Stimulated activated CD8-positive, alpha-beta memory T cell treated with anti-CD3 and anti-CD28 coated beads, Interleukin-4, amount 100 ng/mL, for 4 hours (primary cell): ENCODE measurements at places on chromosomes 5 and 9.

DNA sequence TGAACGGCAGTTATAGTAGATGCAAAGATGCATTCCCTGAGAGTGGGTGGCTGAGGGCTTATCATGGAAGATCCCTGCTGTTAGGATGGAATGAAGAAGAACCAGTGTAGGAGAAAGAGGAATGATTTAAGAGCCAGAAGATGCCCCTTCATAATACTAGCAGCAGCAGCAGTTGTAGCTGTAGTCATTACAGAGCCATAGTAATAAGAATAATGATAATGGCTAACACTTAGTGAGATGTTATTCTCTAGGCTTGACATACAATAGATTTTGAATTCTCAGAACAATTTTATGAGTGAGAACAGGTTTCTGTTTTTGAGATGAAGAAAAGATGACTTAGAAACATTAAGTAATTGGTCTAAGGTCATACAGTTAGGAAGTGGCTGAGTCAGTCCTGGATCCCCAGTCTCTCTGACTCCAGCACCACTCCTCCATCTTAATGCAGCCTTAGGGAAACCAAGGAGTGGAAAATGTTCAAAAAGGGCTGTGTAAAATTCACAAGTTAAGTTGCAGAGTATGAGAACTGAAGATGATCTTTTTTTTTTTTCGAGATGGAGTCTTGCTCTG is 459.4 kb upstream of the SGCD start:
- no peak for DNase-seq

DNA sequence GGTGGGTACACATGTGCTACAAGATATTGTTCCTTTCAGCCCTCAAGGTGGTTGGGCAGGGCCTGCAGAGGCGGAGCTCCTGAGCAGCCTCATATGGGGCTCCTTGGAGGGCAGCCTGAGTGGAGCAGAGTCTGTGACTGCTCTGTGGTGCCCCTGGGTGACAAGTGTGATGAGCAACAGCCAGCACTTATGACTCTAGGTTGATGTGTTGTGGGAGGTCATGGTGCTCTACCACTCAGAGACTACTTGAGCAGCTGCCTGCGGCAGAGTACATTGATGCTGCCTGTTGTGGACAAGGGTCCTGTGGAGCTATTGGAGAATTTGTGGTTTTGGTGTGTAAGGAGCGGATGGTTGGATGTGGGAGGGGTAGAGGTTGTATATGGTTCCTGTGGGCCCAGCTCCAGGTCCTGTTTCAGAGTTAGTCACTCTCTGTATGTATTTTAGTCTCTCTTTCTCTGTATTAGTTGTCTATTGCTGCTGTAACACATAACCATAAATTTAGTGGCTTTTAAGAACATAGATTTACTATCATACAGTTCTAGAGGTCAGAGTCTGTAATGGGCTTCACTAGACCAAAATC is 141.3 kb downstream of the SREK1 start:
- no peak for DNase-seq

GRCh38 chr5:103102234-103102633 is 17.7 kb downstream of the GIN1 start:
- no peak for DNase-seq

DNA sequence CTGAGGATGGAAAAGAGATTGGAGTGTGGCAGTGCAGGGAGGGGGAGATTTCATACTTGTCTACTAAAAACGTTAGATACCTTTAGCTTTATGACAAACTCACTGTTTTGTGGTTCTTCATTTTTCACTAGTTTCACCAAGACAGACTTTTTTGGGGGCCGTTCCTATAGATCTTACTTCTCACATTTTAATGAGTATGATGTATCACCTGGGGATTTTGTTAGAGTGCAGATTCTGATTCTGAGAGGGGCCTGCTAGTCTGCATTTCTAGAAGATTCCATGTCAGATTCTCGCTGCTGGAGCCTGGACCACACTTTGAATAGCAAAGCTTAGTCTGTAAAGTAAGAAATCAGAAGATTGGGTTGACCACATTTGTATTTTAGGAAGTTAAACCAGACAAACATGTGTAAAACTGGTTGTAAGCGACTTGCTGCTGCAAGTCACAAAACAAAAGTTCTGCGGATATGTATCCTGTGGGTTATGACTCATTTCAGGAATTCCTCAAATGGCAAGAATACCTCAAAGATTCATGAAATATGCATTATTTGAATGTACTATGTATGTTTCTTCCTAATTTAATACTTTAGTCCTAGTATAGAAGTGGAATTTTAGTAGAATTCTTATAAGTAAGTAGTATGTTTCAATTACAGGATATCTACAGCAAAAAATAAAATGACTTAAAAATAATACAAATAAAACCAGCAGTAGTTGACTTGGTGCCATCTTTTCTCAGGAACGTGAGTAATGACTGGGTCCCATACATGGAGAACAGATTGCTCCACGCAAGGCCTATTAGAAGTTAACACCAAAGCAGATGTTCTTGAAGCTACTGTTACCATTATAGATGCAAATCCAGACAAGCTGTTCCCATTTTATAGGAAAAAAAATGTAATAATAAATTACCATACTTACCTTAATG is 27.8 kb downstream of the NFIL3 start:
- no peak for DNase-seq

- no peak for DNase-seq
Measured at GRCh38 chr5:54616031-54616430, 98.5 kb downstream of the SNX18 start.

DNA sequence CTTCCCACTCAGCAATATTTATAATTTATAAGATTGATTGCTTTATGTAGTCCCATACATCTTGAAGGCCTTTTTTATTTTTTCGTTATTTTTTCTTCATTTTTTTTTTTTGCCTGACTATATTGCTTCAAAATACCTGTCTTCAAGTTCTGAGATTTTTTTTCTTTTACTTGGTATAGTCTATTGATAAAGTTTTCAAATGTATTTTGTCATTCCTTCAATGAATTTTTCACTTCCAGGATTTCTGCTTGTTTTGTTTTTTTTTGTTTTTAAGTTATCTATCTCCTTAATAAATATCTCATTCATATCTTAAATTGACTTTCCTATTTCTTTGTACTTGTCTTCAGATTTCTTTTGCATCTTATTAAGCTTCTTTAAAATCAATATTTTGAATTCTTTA is 905.6 kb upstream of the CDH6 start:
- no peak for DNase-seq

- no peak for DNase-seq
Measured at GRCh38 chr5:107165296-107165695, 505.4 kb downstream of the EFNA5 start.
